ENCODE measurements at places on chromosomes 1 and 21. TPM values are rescaled to one million over a fixed set of nuclear protein-coding genes. Genes with fewer than 3 reads are reported as not detected.

DNA sequence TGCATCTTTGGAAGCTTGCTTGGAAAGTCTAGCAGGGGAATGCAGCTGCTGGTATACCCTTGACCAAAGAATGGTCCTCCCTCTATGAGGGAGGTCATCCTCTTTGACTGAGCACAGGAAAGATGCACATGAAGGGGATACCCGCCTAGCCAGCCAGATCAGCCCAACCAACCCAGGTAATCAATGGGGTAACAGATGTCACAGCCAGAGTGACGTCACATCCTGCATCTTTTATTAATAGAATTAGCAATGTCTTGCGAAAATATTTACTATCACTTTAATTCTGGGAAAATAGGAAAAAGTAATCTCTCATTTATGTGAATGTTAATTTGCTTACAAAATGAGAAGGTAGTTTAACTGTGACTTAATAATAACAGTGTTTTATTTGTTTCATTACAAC lies 25.6 kb upstream of the PTBP2 start:
- H3K27me3 ChIP-seq, result no peaks in the 10 kb centered on the region
- DNase-seq, result no peak
- no peaks in the 10 kb centered on the region for H3K4me1 ChIP-seq
- no peak overlapping the region for H3K27ac ChIP-seq

- peaks cover 23% of the 10 kb centered on the region for H3K4me1 ChIP-seq
- no peaks in the 10 kb centered on the region for H3K36me3 ChIP-seq
- no peaks in the 10 kb centered on the region for H3K27me3 ChIP-seq
- H3K4me3 ChIP-seq, result no peak overlapping the region
Observed at GRCh38 chr1:43711524-43712386, 4.4 kb downstream of the ST3GAL3 start.

DNA sequence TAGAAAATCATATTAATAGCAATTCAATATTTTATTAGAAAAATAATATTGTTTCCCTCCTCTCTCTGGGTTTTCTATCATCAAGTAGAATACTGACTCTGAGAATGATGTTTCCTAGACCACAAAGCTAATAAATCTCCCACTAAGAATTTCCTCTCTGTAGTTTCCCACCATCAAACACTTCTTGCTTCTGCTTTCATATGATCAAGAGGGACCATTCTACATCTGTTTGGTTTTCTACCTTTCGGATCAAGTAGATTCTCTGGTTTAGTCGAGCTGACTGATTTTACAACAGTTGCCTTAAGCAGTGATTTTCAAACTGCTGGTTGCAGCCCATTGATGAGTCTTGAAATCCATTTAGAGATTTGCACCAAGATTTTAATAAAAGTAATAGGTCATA lies 240.2 kb upstream of the PTBP2 start:
- no peak for DNase-seq
- no peaks in the 10 kb centered on the region for H3K4me1 ChIP-seq
- H3K27ac ChIP-seq, result no peak overlapping the region
- H3K4me3 ChIP-seq, result no peak overlapping the region
- H3K36me3 ChIP-seq, result no peaks in the 10 kb centered on the region

DNA sequence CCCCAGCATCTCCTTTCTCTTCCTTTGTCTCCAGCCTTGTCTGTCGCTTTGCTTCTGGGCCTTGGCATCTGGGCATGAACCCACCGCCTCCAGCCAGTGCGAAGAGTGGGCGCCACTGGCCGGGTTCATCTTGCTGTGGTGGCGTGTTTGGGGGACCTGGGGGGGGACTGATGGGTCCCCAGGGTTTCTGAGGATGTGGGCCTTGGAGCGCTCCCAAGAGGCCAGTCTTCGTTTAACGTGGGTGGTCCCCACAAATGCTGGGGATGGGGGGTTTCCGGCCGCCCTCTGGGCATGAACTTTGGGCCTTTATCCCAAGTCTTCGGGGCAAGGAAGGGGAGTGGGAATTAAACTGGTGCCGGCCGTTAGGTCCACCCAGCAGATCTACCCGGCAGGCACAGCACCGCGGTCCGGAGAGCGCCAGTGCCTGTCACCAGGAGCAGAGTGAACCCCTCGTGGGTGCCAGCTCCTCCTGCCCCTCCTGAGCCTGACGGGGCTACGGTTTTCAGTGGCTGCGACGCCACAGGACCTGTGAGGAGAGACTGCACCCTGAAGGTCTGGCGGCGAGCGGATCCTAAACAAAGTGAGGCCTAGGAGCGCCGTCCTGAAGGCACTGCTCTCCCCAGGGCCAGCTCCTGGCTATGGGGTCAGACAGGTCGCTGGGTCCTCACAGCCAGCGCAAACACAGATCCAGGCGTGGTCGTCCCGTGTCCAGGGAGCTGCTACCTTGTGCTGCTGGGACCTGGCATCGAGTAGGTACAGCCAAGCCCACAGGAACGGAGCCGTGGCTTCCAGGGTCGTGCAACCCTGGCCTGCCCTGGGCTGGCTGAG lies 12.1 kb upstream of the C1orf174 start:
- no peak overlapping the region for H3K4me3 ChIP-seq
- H3K27me3 ChIP-seq, result no peaks in the 10 kb centered on the region
- DNase-seq, result no peak
- H3K4me1 ChIP-seq, result no peaks in the 10 kb centered on the region

- H3K4me1 ChIP-seq, result peaks cover 62% of the 10 kb centered on the region
- H3K4me3 ChIP-seq, result peak within 1 kb of the TSS; percentile 92
- no peaks in the 10 kb centered on the region for H3K36me3 ChIP-seq
- H3K27me3 ChIP-seq, result no peaks in the 10 kb centered on the region
- DNase-seq, result no peak
- peak within 1 kb of the TSS; percentile 99 for H3K27ac ChIP-seq
Observed at GRCh38 chr1:1435106-1435903, at the start of gene VWA1. Gene VWA1, plus strand, starts transcription at chr1:1435690. Its CDS starts 59 bp downstream, at chr1:1435749.

Gene FRRS1
- total RNA-seq, result 19.8 TPM

DNA sequence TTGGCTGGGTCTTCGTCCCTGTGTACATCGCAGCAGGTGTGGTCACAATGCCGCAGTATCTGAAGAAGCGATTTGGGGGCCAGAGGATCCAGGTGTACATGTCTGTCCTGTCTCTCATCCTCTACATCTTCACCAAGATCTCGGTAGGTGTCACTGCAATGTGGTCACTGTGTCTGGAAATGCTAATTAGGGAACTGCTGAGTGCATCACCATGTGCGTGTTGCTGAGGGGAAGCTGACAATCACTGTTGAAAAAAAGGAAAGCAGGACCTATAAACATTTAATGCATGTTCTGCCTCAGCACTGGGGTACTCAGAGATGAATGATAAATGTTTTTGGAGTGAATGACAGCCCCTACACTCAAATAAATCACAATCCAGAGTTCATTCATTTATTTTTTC lies 6.8 kb downstream of the SLC5A9 start:
- H3K27me3 ChIP-seq, result no peaks in the 10 kb centered on the region
- H3K4me3 ChIP-seq, result no peak overlapping the region
- H3K27ac ChIP-seq, result no peak overlapping the region
- no peaks in the 10 kb centered on the region for H3K4me1 ChIP-seq
- DNase-seq, result no peak

DNA sequence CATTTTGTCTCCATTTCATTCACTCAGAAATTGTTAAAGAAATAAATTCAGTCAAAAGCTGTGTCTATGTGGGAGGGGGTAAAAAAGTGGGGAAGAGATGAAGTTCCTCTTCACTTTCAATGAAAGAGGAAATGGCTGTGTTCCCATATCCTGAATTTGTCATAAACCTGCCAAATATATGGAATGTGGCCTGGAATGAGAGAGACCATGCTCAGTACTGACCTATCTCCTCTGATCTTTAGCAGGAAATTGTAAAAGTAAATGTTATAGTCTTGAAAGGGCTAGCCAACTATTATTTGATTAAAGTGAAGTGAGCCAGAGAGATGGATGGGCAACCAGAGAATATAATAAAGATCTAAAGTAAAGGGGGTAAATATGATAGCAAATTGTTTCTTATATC lies 130.3 kb upstream of the C21orf91 start:
- no peak overlapping the region for H3K27ac ChIP-seq
- H3K36me3 ChIP-seq, result no peaks in the 10 kb centered on the region
- H3K27me3 ChIP-seq, result no peaks in the 10 kb centered on the region
- H3K4me1 ChIP-seq, result no peaks in the 10 kb centered on the region
- no peak overlapping the region for H3K4me3 ChIP-seq

DNA sequence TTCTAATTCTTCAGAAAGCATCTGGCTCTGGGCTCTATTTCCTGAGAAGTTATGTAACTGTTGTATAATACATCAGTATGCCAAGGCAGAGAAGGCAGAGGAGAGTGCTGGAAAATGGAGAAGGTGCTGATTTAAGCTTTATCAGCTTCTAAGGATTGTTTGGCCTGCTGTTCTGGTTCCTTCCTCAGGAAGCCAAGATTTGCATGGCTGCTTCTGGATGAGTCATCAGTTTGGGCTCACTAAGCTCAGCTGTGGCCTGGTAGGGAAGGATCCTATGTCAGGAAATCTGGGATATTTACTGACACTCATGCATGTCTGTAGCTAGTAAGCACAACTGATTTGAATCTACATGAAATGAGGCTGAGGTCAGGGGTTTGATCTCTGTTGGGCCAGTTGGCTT lies 73.2 kb upstream of the ADGRL4 start:
- H3K4me3 ChIP-seq, result no peak overlapping the region
- peak; percentile 23 for DNase-seq
- H3K27ac ChIP-seq, result no peak overlapping the region
- H3K4me1 ChIP-seq, result peaks cover 6% of the 10 kb centered on the region
- H3K27me3 ChIP-seq, result no peaks in the 10 kb centered on the region

DNA sequence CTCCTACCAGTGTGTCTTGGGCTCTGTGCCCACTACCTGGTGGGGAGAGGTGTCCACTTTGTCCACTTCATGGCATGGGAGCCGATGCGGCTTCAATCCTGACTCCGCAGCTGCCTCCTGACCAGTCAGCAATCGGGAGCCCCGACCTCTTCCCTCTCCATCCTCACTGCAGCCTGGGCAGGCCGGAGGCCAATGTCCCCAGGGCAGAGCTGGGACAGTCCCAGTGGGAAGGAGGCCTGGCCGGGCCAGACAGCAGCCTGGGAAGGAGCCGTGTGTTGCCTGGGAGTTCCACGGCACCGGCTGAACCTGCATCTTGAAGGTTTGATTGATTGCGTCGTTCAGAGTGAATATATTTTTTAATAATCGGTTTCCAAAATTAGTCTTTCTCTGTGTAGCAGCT lies 330.9 kb upstream of the VAMP3 start:
- no peaks in the 10 kb centered on the region for H3K4me1 ChIP-seq
- DNase-seq, result no peak
- no peak overlapping the region for H3K4me3 ChIP-seq
- no peaks in the 10 kb centered on the region for H3K36me3 ChIP-seq

GRCh38 chr21:26715878-26716506 lies 129.2 kb downstream of the ADAMTS1 start:
- no peak overlapping the region for H3K27ac ChIP-seq
- no peak for DNase-seq
- no peaks in the 10 kb centered on the region for H3K27me3 ChIP-seq
- no peaks in the 10 kb centered on the region for H3K4me1 ChIP-seq
- H3K4me3 ChIP-seq, result no peak overlapping the region
- H3K36me3 ChIP-seq, result no peaks in the 10 kb centered on the region

Gene IGSF21
- not detected for total RNA-seq

DNA sequence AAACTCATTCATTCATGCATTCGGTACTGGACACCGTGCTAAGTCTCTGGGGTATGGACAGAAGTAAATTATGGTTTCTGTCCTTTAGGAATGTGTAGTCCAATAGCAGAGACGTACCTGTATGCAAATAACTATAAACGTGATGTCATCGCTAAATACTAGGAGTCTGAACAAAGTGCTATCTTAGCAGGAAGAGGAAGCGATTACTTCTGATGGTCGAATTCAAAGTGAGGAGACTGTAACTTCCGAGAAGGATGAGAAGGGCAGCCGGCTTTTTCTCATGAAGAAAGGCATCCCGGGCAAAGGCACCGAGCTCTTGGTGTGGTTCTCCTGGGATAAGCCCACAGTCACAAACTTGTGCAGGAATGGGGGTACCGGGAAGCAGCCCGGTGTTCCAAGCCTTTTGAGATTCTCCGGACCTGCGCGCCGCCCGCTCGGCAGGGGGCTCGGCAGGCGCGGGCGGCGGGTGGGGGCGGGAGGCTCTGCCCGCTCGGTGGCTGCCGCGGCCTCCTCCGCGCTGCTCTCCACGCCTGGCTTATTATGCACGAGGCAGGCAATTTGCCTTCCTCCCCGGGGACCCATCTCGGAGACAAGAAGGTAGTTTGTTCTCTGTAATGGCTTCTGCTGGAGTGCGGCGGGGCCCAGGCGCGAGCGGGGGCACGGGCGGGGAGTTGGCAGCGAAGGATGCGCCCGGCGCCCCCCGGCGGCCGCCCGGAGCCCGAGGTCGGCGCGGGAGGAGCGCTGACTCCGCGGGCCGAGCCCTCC lies 67.5 kb upstream of the CD1D start:
- no peak for DNase-seq
- H3K4me1 ChIP-seq, result 0 out of 2 replicates have a peak, but pooled peaks cover 2% of the 10 kb centered on the region
- H3K27me3 ChIP-seq, result no peaks in the 10 kb centered on the region
- H3K36me3 ChIP-seq, result no peaks in the 10 kb centered on the region
- H3K4me3 ChIP-seq, result peak overlapping the region; percentile 39

- H3K36me3 ChIP-seq, result no peaks in the 10 kb centered on the region
- peaks cover 21% of the 10 kb centered on the region for H3K4me1 ChIP-seq
- no peak for DNase-seq
- H3K27me3 ChIP-seq, result no peaks in the 10 kb centered on the region
- H3K4me3 ChIP-seq, result no peak overlapping the region
- H3K27ac ChIP-seq, result no peak overlapping the region
Observed at GRCh38 chr1:204348722-204349121, 11.0 kb downstream of the PLEKHA6 start.

DNA sequence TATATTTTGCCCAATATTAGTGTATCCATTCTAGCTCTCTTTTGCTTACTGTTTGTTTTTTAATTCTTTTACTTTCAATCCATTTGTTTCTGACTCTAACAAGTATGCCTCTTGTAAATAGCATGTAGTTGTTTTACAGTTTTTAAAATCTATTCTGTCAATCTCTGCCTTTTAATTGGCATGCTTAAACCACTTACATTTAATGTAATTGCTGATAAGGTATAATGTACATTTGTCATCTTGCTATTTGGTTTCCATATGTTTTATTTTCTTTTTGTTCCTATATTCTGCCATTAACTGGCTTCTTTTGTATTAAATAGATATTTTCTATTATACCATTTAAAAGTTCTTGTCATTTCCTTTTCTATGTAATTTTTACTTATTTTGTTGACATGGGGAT lies 16.2 kb upstream of the MAB21L3 start:
- no peak overlapping the region for H3K4me3 ChIP-seq
- no peak for DNase-seq
- no peaks in the 10 kb centered on the region for H3K27me3 ChIP-seq
- H3K36me3 ChIP-seq, result no peaks in the 10 kb centered on the region
- no peaks in the 10 kb centered on the region for H3K4me1 ChIP-seq

Gene PIGR
- total RNA-seq, result 2.6 TPM
